ENCODE measurements at places on chromosomes 2 and 18.

DNA sequence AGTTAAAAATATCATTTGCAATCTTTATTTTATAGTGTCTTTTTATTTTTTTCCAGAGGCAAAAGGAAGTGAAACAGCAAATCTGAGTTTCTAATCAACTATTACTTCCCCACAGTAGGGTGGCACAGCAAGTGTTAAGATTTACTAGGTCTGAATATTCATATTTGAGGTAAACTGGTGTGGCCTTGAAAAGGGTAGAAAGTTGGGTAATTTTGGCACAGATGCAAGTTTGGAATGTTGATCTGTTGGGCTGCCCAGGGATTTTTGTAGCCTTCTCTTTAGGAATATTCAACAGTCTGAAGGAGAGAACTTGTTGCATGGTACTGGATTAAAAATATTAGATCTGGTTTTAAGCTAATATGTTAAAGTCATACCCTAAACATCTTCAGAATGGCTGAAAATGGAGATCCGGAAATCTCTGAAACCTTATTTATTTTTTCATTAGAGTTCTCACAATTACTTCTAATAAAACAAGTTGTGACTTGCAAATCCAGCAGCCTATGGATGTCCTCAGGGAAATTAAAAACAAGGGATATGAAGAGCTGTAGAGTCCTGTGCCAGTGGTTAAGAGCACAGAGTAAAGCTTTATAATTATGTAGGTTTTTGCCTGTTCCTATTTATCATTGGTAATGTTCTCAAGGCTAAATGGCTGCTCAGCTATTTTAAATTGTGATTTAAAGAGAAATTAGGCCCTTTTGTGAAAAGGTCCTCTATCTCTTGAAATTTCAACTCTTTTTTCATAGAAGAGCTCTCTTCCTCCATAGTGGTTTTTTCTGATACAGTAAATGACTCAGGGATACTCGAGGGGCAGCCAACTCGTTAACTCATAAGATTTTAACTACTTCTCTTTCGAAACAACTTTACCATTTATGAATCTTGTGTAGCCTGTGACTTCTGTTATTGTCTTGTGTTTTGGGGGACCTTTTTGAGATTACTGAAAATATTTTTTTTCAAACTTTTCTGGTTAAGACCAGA lies 11.0 kb downstream of the TANK start:
- no peak for DNase-seq

DNA sequence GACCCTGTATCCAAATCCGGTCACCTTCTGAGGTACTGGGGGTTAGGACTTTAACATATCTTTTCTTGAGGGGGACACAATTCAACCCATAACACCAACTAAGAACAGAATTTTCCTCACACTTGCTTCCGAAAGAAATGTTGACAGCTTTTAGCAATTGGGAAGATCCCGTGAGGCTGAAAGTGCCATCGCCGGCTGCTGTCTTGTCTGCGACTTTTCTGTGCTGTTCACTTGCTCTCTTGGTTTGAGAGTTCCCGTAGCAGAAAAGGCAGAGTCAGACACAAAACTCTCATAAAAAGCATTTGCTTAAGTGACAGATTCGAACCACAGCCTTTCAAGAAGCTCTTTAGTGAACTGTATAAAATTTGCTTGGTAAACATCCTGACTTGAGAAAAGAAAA lies 253.4 kb downstream of the ARHGAP15 start:
- no peak for DNase-seq

DNA sequence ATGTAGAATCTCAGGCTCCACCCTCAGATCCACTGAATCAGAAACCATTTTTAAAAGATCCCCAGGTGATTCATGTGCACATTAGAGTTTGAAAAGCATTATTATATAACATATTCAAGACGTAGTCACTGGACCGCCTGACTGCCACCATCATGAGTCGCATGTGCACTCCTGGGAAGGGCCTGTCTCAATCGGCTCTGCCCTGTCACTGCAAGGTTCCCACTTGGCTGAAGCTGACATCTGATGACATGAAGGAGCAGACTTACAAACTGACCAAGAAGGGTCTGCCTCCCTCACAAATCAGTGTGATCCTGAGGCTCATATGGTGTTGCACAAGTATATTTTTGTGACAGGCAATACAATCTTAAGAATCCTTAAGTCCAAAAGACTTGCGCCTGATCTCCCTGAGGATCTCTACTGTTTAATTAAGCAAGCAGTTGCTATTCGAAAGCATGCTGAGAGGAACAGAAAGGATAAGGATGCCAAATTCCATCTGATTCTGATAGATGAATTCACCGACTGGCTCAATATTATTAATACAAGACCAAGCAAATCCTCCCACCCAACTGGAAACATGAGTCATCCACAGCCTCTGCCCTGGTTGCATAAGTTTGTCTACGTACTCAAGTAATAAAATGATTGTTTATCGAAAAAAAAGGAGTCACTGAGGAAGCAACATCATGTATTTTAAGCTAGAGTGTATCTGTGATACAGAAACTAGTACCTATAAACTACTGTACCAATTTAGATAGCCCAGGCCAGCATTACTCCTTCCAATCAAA lies 26.2 kb downstream of the ATAD2B start:
- no peak for DNase-seq

- DNase-seq: no peak
These were observed 563.4 kb downstream of the LRRTM4 start for GRCh38 chr2:76958749-76959148.

DNA sequence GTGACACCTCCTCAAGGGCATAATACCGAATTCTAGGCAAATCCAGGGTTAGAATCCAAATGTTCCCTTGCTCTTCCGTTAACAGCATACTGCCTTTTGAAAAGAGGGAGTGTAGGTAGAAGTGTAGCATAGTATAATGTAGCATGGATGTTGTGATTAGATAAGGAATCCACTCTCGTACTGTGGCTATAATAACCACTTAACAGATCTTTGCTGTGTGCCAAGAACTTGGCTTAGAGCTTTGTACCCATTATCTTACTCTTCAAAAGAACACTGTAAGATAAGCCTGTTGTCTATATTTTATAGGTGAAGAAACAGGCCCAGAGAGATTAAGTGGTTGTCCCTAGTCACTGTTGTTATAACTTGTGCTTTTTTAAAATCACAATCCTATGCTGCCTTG lies 24.2 kb downstream of the WDR75 start:
- DNase-seq: no peak

DNA sequence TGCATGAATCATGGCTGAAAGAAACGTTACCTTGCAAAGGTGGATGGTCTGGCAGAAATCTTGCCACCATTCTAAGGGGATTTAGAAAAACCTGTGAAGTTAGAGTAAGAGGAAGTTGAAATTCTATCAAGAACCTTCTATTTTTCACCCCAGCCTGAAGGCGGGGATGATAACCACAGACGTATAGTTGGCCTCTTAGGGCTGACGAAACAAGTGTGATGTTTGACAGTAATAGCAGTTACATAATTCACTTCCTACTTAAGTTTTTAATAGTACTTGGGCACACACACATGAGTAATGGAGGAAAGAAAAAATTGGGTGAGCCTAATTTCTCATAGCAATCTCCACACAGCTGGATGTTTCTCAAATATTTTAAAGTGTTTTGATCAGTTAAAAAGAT lies 336.6 kb upstream of the SALL3 start:
- no peak for DNase-seq

GRCh38 chr2:145325485-145325884 lies 805.6 kb upstream of the ZEB2 start:
- DNase-seq: no peak

All from stimulated activated CD4-positive, alpha-beta T cell treated with anti-CD3 and anti-CD28 coated beads, Interleukin-1b, Interleukin-23, amount 100 ng/mL, for 1 hour (primary cell).